Foreskin keratinocyte (primary cell): ENCODE measurements at places on chromosomes 6 and 20. TPM values are rescaled to one million over a fixed set of nuclear protein-coding genes. Genes with fewer than 3 reads are reported as not detected.

DNA sequence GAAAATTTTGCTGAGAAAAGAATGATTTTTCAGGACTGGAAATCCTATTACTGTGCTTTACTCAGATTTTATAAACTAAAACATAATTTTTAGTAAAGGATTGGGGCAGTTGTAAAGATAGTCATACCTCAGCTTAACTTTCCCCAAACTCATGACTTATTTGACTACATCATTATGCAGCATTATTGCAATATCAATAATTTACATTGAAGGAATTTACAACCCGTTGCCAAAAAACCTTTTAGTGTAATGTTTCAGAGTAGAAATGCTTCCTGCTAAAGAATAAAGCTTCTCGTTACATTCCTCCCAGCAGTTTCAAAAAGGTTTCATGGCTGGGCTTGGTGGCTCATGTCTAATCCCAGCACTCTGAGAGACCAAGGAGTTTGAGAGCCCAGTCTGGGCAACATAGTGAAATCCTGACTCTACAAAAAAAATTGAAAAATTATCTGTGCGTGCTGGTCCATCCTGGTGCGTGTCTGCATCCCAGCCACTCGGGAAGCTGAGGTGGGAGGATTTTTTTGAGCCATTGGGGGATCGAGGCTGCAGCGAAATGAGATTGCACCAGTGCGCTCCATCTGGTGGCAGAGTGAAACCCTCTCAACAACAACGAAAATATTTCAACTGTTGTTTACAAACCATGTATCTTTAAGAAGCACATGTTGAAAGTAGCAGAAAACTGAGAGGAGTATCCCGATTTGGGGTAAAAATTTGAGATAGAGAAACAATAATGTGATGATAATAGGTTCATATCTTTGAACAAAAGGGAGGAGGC is 4.4 kb downstream of the AMD1 start:
- DNase-seq: peak; percentile 35

- peak; percentile 28 for DNase-seq
Observed at GRCh38 chr6:2353412-2354137, 108.2 kb upstream of the GMDS start.

DNA sequence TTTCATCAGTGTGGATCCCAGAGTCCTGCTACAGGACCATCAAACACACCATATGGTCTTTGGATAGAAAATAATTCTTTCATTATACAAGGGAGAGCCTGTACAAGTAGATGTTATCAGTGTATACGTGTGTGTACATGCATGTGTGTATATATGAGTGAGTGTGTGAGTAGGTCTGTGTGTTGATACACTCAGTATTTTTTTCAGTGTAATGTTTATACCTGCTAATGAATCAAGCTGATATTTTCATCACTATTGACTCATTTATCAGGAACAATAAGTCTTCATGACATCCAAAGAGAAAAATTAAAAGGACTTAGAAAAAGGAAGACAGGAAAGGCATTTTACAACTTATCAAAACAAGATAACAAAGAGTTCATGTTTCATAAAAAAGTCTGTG is 66.5 kb downstream of the EPM2A start:
- DNase-seq: peak; percentile 32

GRCh38 chr20:19465536-19465935 is 253.1 kb downstream of the SLC24A3 start:
- DNase-seq: no peak

DNA sequence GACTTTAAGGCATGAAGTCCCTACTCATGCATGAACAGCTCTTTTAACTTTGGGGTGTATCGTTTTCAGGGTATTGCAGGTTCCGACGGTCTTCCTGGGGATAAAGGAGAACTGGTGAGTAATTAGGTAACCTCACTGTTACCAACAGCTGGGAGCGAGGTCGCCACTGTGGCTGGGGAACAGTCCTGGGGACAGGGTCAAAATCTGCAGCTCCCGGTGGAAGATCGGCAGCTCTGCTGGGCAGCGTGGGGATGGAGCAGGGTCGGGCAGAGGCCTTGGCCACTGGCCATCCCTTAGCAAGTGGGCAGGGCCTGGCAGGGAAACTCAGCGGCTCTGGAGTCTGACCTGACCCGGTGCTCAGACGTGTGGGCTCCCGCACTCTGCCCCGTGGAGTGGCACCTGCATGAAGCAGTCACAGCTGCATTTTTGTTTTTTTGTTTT is 16.1 kb downstream of the COL9A3 start:
- no peak for DNase-seq

DNA sequence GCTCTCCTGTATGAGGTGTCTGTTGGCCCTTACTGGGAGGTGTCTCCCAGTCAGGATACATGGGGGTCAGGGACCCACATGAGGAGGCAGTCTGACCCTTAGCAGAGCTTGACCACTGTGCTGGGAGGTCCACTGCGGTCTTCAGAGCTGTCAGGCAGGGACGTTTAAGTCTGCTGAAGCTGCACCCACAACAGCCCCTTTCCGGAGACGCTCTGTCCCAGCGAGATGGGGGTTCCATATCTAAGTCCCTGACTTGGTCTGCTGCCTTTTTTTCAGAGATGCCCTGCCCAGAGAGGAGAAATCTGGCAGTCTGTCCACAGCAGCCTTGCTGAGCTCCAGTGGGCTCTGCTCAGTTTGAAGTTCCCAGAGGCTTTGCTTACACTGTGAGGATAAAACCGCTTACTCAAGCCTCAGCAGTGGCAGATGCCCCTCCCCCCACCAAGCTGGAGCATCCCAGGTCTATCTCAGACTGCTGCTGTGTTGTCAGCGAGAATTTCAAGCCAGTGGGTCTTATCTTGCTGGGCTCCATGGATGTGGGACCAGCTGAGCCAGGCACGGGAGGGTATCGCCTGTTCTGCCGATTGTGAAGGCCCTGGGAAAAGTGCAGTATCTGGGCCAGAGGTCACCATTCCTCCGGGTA is 36.3 kb upstream of the IBTK start:
- DNase-seq: no peak

DNA sequence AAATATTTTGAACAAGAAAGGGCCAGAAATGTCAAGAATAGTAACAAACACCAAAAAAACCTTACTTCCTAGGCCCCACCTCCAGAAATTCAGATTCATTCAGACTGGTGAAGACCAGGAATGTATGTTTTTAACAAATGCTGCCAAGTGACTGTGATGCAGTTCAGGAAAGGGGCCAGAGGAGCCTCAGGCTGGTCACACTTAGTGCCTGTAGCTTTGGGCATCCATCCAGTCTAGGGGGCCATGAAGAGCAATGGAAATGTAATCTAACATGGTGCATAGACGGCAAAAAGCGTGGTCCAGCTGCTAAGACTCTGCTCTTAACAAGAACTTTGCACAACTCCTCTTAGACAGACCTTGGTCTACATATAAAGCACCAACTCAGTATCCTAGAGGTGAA is 7.1 kb downstream of the GJA1 start:
- no peak for DNase-seq

DNA sequence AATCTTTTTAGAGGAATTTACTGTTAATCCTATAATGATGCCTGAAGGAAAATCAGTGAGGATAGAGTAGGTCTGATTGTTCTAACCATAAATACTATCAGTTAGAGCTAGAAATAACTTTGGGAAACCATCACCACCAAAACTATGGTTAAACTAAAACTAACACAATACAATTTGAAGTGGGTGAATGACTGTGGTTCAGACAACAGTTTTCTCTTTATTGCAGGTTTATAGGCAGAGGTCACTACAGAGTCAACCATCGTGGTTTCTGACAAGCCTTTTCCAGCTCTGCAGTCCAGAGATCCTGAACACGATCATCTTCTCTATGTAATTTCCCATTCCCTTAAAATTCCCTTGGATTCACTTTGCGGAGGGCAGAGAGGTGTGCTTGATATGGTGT is 134.3 kb downstream of the IBTK start:
- no peak for DNase-seq

GRCh38 chr6:41813956-41814355 is 26.5 kb downstream of the TOMM6 start:
- no peak for DNase-seq

DNA sequence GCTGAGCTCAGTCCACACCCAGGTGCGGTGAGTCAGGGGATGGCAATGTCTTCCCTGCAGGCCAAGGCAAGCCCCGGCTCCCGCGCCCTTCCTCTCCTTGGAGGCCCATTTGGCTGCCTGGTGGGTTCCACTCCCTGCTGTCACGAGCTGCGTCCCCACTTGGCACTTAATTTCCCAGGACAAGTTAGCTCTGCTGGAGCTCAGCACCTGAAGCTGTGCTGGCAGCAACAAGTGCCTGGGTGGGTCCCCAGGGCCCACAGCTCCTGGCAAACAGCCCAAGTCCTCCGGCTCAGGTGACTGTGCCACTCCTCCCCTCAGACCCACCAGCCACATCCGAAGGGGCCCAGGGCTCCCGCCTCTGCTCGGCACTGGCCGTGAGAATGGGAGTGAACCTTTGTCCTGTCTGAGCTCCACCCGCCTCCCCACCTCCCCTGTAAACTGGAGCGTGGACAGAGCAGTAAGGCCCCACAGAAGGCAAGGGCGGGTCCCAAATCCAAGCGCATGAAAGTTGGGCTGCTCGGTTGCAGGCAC is 16.9 kb downstream of the LAMA5 start:
- peak; percentile 91 for DNase-seq

Gene MEI4
- total RNA-seq: not detected in 2 replicates

Gene PLAGL1
- total RNA-seq: 8.8 and 9.9 TPM in 2 replicates

Gene RCAN2
- total RNA-seq: not detected in 2 replicates

Gene KCNQ5
- total RNA-seq: 4.9 and 6.4 TPM in 2 replicates

Gene DLK2
- total RNA-seq: 22.9 and 28.4 TPM in 2 replicates

Gene TMEM63B
- total RNA-seq: 57.0 and 57.8 TPM in 2 replicates

Gene MSH5
- 13.1 and 14.2 TPM in 2 replicates for total RNA-seq

Gene MAFB
- 0.18 and 0.34 TPM in 2 replicates for total RNA-seq

Gene PRND
- not detected in 2 replicates for total RNA-seq
